ENCODE measurements at places on chromosomes 3 and 15.

GRCh38 chr3:30768703-30769550 is 125.5 kb downstream of the GADL1 start:
- DNase-seq, result peak; percentile 55

GRCh38 chr3:186519021-186519658 is 25.0 kb downstream of the CRYGS start:
- no peak for DNase-seq

- DNase-seq, result no peak
Measured at GRCh38 chr3:106425916-106426315, 557.1 kb upstream of the CBLB start.

DNA sequence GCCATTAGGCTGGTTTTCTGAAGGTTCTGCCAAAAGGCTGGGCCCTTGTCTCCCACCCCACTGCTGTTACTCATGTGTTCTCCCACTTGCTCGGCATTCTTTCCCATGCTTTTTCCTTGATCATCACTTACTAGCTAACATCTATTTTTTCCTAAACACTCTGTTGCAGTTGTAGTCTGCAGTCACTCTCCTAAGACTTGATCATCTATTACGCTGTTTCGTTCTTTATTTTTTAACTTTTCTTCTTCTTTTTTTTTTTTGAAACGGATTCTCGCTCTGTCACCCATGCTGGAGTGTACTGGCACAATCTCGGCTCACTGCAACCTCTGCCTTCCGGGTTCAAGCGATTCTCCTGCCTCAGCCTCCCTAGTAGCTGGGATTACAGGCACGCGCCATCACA is 176.3 kb downstream of the IGF1R start:
- no peak for DNase-seq

DNA sequence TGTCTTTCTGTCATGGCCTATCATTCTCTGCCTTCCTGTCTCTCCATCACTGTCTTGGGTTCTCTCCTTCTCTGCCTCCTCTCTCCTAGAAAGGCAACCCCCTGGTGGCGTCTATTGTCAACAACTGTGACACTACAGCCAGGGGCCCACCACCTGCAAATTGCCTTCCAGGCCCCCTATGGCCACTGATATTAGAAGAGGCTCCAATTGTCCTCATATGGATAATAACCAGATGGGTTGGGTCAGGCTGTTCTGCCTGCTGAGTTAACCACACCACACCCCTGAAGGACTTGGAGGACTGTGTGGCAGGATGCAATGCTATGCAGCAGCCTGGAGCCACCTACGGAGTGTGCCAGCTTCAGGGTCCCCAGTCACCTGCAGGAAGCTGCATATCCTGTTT is 665.0 kb downstream of the NTRK3 start:
- no peak for DNase-seq

DNA sequence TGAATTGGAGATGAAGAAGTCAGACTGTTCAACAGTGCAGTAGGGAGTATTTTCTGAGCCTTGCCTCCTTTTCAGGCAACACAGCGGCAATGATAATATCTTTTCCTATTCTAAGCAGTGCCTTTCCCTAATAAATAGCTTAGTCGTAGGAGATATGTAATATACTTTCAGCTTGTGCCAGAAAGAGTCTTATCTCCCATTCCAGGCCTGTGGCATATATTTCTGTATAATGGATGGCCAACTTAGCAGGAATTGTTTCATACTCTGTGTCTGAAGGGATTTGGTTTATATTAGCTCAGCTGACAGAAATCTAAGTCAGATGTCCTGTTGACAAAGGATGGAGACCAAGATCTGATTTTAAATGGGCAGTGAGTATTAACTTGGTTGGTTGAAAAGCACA is 397.1 kb downstream of the CACNA2D3 start:
- DNase-seq, result no peak

DNA sequence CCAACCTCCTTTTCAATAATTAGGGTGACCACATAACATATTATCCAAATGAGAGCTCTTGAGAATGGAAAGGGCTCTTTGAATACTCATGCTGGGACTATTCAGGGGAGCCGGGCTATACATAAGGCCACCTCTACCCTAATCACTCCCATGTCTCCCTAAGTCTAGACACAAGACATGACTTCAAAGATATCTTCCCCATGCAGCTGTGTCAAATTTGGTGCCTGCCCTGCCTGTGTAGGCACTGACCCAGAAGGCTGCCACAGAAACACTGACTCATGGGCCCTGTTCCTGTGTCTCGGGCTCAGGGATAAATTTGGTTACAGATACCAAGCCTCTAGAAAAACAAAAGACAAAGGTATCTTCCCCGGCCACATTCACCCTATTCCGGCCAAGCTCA is 70.3 kb downstream of the MYLK start:
- DNase-seq, result no peak

GRCh38 chr15:92122259-92122658 is 268.8 kb downstream of the SLCO3A1 start:
- DNase-seq, result no peak

- DNase-seq, result no peak
Measured at GRCh38 chr15:88428053-88428452, 39.1 kb downstream of the MRPL46 start.

- no peak for DNase-seq
Measured at GRCh38 chr3:183507551-183507950, 48.0 kb downstream of the KLHL6 start.

DNA sequence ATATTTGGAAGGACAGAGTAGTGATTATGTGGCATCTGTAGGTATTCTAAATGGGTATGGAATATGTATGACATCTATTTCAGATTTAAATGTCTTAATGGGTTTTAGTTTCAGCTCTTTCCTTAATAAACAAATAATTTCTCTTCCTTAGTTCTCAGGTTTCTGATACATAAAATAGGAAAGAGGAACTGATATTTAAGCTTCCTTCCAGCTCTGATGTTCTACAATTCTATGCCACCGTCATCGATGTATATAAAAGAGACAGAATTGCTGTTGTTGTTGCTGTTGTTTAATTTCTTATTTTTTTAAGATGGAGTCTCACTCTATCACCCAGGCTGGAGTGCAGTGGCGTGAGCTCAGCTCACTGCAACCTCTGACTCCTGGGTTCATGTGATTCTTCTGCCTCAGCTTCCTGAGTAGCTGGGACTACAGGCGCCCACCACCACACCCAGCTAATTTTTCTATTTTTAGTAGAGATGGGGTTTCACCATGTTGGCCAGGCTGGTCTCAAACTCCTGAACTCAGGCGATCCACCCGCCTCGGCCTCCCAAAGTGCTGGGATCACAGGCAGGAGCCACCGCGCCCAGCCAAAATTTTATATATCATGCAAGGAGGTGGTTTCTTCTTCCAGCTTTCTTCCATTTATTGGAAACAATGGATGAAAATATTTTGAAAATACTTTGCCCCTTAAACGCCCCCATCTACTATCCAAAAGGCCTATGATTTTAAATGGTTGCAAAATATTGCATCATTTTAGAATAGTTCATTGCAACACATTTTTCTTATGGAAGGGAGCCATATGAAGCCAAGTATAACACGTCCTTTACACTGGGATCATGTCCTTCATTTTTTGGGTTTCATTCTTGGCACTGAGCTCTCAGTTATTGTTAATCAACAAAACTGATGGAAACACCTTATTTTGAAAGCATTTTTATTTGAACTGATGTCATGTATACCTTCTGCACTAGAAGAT is 13.9 kb upstream of the C15orf61 start:
- peak; percentile 91 for DNase-seq

GRCh38 chr3:192212979-192213378 is 514.4 kb downstream of the FGF12 start:
- DNase-seq, result no peak

- no peak for DNase-seq
Measured at GRCh38 chr3:51384055-51384725, 901 bp upstream of the MANF start.

DNA sequence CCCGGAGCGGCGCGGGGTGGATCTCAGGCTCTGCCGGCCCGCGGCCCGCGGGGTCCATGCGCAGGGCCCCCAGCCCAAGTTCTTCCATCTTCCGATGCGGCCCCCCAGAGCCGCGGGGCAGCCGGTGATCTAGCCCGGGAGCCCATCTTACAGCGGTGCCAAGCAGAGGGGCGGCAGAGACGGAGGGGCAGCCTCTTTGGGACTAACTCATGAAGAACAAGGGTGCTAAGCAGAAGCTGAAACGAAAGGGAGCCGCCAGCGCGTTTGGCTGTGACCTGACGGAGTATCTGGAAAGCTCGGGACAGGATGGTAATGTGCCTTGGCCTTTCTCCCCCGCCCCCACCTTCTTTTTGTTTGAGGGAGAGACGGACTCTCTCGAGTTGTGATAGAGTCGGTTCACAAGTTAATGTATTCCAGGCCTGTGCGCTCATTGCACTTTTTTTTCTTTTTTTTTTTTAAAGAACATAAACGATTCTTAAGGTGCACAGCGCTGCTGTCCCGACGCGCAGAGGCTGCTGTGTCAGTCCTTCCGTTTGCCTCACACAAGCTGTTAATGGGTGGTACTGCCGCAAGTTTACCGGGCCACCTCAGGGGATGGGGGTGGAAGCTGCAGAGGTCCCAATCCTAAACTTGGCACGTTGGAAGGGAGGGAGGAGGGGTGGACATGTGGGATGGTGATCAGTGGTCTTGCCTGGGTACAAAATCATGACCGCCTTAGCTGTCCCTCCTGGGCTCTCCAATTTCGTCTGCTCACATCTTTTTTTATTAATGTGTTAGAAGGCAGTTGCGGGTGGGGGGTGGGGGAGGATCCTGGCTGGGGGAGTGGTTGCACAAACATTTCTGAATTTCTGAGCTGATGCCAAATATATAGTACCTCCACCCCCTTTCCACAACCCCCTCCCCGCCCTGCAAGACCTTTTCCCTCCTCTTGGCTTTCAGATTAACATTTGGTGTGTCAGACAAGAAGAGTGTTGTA is 801 bp downstream of the ARHGAP31 start:
- DNase-seq, result no peak

DNA sequence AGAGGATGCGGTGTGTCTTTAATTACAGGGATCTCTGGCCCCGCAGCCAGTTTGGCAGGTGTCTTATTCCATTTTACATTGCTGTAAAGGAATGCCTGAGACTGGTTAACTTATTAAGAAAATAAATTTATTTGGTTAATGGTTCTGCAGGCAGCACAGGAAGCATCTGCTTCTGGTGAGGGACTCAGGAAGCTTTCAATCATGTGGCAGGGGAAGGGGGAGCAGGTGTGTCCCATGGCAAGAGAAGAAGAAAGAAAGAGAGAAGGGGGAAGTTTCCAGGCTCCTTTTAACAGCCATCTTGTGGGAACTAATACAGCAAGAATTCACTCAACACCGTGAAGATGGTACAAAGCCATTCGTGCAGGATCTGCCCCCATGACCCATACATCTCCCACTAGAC is 128.0 kb upstream of the CRBN start:
- no peak for DNase-seq

- DNase-seq, result no peak
Measured at GRCh38 chr3:60045686-60046085, 995.9 kb upstream of the CFAP20DC start.

DNA sequence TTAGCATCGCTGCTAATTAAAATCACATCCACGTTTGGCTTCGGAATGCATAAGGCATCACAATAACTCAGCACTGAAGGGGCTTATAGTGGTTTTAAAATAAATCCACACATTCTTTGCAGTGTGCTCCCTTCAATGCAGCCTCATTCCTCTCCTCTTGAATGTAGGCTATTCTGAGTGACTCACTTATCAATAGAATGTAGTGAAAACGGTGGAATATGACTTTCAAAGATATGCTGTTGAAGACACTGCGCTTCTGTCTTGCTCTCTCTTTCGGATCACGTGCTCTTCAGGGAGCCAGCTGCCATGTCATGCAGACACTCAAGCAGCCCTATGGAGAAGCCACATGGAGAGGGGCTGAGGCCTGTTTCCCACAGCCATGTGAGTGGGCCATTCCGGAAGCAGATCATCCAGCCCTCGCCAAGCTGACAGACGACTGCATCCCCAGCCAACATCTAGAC is 87.4 kb downstream of the CRYGS start:
- DNase-seq, result no peak

GRCh38 chr3:98644168-98644567 is 50.8 kb upstream of the CPOX start:
- no peak for DNase-seq

DNA sequence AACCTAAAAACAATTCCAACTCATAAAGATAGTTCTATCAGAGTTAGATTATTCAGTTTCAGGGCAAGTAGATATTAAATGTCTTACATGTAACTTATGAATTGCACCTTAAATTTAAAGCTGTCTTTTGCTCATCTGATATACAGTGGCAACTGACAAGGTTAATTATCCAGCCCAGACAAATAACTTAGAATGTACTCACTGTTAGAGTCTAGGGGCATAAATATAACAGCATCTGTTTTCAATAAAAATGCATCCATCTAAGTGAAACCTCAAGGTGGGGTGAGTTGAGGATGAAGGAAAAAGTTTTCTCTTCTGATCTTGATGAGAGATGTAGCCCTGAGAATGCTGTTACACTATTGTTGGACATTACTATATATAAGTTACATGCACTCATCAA is 112.6 kb downstream of the FBN1 start:
- DNase-seq, result no peak

- DNase-seq, result no peak
Measured at GRCh38 chr3:127077068-127077467, 94.2 kb downstream of the PLXNA1 start.

DNA sequence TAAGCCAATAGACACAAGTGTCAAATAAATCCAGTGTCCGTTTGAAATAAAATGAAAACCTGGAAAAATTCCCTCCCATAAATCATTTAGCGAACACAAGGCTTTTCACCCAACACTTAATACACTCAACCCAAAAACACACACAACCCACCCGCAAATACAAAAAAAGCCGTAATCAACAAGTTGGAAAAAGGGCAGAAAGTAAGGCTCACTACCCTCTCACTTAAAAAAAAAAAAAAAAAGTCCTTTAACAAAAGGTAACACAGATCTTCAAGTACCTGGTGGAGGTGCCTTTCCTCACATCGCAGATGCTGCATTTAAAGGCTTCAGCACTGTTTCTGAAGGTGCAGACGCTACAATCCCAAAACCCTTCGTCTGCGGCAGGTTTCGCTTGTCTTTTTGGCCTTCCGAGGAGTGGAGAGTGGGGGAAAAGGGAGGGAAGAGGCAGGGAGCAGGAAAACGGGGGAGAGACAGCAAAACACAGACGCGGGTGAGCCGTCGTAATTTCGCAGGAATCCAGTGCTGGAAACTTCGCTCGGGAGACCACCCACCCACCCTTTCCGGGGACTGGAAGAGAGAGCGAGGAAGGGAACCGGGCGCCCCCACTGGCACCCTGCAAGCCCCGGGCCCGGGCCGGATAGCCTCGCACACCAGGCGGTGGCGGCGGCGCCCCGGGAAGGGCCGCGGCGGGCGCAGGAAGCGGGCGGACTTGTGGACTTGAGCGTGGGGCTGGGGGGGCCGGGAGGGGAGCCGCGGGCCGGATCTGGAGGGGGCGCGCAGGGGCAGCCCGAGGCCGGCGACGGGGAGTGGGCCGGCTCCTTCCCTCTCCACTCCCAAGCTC is 401.8 kb downstream of the SHQ1 start:
- no peak for DNase-seq

DNA sequence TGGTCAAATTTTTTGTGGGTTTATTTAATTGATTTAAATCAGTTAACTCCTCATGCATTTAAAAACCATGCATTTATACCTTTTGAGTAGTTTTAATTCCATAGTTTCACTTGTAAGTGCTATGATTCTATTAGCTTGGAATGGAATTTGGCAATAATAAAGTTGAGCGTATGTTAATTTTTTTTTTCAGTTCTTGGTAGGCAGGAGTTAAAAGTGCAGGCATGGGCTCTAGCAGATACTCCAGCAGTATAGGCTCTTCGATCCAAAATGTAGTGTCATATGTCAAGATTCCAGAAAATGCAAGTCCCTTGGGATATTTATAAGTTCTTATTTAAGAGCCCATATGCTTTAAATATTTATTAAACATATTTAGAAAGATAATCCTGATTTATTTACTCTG is 70.3 kb downstream of the LYSMD4 start:
- no peak for DNase-seq
